GM04503 (cell line): ENCODE measurements at places on chromosomes 7 and 10.

DNA sequence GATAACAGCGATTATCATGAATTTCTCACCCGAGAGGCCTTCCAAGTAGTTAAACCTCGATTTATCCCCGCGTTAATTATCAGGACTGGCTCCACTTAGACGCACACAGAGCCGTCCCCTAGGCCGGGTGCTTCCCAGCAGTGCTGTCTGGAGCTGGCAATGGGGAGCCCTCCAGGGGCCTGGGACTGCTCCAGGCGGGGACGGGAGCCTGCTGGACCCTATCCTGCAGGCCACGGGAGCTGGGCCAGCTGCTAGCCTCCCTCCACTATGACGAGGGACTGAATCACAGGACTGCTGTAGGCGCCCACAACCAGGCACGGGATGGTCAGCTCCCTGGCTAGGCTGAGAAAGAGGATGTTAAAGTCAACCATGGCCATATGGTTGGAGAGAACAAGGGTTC, 229.1 kb downstream of the ELFN1 start:
- peak; percentile 76 for DNase-seq

GRCh38 chr7:10618953-10619352, 354.7 kb upstream of the PHF14 start:
- no peak for DNase-seq

- DNase-seq = no peak
These were observed 977 bp downstream of the CACNB2 start for GRCh38 chr10:18140957-18141845.

- no peak for DNase-seq
These were observed 1.8 kb downstream of the ZNF248 start for GRCh38 chr10:37855636-37856035.

GRCh38 chr7:20200361-20200760, 16.8 kb downstream of the MACC1 start:
- DNase-seq = no peak

GRCh38 chr7:35379481-35379880, 125.6 kb upstream of the TBX20 start:
- DNase-seq = no peak

- DNase-seq = no peak
These were observed 1.8 kb downstream of the CPXM2 start for GRCh38 chr10:123889821-123890220.

- peak; percentile 33 for DNase-seq
These were observed 336.9 kb upstream of the NPSR1 start for GRCh38 chr7:34320926-34321661.

- DNase-seq = no peak
These were observed 844.3 kb downstream of the CNTNAP2 start for GRCh38 chr7:146960773-146961391.

GRCh38 chr10:77164616-77165311, 472.8 kb downstream of the KCNMA1 start:
- DNase-seq = no peak

DNA sequence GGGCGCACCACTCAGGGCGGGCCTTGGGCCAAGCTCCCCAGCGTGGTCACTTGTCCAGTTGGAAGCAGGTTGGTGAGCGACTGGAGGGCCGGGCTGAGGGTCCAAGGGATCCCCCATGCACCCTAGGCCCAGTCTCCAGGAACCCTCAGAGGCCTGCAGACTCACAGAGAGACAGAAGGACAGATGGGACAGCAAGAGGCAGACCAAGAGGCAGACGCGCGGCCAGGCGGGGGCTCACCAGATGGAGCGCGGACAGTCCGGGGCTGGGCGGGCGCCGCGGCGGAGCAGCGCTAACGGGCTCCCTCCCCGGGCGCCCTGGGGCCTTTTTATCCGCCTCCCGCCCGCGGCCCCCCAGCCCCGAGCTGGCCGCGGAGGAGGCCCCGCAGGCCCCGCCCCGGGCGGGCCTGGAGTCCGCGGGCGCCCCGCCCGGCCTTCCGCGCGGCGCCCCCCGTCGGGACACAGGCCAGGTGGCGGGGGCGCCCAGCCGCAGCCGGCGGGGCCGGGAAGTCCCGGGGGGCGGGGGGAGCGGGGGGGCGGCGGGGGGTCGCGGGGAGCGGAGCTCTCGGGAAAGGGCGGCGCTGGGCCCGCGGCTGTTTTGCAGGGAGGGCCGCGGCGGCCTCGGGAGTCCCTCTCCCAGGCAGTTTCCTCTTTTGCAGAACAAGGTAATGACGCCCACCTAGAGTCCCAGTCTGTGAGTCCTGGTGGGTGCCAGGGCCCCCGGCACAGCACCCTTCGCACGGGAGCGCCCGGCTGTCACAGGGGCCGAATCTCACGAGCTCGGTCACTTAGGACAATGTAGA, at the start of gene LOXL4:
LOXL4 (minus strand) TSS at position 301 of the 800 bp plus-strand sequence. CDS start 5,175 bp downstream, outside the sequence.
- DNase-seq = no peak

DNA sequence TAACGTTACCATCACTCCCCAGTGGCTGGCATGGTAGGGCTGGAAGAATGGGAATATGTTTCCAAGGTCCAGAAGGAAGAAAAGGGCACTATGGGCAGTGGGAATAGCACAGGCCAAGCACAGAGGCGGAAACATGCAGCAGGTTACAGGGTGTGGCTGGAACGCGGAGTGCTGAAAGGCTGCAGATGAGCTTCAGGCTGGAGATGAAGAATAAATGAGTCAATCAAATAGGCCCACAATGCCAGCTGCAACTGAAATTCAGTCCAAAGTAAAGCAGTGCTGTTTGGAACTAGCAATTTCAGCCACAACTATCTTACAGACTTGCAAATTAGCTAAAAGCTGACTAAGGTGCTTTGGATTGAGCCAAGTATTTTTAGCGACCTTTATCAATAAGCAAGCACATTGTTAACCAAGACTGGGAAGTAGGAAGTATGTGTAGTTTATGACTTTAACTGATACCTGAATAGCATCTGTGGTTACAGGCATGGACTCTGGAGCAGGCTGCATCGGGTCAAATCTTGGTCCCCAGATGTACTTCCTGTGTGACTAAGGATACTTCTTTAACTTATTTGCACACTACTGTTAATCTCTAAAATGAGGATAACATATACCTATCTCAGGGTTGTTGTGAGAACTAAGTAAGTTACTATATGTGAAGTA, 77.5 kb upstream of the CTTNBP2 start:
- DNase-seq = no peak

DNA sequence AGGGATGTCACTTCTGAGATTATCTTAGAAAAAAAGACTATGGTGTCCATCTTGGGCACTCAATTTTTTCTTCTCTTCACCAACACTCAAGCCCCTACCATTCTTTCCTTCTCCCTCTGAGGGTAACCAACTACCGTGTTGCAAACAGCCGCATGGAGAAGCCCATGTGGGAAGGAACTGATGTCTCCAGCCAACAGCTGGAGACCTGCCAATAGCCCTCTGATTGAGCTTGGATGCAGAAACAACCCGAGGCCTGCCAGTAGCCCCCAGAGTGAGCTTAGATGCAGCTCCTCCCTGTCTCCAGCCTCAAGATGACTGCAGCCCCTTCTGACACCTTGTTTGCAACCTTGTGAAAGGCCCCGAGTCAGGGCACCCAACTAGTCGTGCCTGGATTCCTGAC, 36.4 kb upstream of the CHCHD3 start:
- no peak for DNase-seq

DNA sequence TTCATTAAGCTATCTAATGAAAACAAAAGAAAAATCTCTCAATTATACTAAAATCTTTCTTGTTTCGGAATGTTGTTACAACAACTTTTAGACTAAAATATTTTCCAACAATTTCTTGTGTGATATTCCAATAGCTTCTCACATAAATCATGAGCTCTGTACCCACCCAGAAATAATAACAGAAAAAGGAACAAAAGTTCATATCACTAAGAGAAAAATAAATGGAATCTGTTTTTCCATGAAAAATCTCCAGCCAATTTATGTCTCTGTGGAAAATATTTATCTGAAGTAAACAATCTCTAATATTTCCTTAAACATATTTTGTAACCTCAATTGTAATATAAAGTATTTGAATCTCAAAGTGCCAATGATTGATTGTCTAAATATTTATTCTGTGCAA, 628.6 kb upstream of the ANKRD30A start:
- no peak for DNase-seq

GRCh38 chr10:120760253-120760652, 90.9 kb upstream of the WDR11 start:
- no peak for DNase-seq

- no peak for DNase-seq
These were observed 322.8 kb downstream of the GLRX3 start for GRCh38 chr10:130459011-130459410.

DNA sequence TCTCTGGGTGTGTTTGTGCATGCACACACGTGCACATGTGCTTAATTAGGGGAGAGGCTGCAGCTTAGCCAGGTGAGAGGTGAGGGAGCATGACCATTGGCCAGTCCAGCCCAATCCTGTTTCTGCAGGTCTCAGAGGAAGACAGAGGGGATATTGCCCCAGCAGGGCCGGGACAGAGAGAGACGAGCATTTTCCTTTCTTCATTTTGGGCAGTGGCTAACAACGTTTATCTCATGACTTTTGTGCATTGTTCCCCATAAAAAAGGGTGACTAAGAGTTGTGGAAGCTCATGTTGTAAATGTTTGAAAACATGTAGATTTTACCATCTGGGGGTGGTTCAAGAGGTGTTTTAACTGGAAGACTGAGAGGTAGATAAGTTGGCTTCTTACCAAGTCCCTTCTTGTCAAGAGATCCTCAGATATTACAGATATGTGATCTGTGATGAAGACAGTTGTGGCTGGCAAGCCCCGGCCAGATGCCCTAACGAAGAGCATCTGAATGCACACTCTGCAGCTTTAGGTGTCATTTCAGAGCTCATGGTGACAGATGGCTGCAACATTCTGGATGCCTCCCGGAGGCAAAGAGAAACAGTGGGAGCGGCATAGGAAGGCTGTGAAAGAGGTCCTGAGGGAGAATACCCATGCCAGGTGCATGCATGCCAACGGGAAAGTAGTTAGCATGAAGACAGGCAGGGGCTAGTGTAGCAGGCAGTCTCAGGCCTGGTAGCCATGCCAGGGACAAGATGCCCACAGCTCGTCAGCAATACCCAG, 16.7 kb upstream of the DMBT1 start:
- DNase-seq = no peak
